ENCODE measurements at places on chromosomes 3 and 15.
A peak's percentile ranks its signal among the peaks of the same experiment; 100 is the strongest.

DNA sequence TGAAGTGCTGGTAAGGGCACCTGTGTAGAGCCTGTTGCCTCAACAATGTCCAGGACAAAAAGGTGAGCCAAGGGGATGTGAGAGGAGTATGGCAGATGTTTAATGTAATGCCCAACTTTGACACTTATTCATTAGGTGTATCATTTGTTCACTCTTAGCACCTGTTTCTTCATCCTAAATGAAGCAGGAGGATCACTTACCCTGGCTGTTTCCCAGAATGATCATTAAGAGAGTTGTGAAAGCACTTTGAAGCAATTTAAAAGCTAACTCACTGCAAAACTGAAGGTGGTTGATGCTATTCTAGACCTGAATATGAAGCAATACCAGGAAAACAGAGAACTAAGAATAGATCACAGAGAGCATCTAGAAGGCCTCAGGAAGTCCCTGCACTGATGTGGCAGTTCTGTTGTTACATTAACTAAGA lies 3.4 kb upstream of the HHLA2 start:
- DNase-seq, result no peak

GRCh38 chr3:133934996-133935842 lies 39.5 kb upstream of the RAB6B start:
- peak; percentile 43 for DNase-seq

DNA sequence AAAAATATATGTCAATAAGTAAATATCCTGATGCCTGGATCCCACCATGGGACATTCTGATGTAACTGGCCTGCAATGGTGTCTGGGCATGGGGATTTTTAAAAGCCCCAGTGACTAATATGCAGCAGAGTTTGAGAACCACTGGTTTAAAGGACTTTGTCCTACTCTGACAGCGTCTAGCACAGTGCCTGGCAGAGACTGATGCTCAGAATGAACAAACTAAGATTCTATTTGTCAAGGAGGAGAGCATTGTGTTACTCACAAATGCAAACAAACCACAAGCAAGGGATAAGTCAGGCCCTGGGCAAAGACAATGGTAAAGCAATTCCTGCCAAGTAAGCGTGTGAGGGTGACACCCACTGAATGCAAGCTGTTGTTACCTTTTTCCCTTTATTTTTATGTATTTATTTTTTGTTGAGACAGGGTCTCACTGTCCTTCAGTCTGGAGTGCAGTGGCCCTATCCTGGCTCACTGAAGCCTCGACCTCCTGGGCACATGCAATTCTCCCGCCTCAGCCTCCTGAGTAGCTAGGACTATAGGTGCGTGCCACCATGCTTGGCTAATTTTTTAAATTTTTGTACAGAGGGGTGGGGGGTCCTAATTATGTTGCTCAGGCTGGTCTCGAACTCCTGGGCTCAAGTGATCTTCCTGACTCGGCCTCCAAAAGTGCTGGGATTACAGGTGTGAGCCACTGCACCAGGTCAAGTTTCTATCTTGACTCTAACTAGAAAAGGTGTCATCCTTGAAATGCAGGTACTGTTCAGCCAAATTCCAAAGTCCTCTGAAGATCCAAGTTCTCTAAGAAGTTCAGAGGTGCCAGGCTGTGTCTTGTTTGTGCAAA lies 909 bp upstream of the GPD1L start:
- no peak for DNase-seq

DNA sequence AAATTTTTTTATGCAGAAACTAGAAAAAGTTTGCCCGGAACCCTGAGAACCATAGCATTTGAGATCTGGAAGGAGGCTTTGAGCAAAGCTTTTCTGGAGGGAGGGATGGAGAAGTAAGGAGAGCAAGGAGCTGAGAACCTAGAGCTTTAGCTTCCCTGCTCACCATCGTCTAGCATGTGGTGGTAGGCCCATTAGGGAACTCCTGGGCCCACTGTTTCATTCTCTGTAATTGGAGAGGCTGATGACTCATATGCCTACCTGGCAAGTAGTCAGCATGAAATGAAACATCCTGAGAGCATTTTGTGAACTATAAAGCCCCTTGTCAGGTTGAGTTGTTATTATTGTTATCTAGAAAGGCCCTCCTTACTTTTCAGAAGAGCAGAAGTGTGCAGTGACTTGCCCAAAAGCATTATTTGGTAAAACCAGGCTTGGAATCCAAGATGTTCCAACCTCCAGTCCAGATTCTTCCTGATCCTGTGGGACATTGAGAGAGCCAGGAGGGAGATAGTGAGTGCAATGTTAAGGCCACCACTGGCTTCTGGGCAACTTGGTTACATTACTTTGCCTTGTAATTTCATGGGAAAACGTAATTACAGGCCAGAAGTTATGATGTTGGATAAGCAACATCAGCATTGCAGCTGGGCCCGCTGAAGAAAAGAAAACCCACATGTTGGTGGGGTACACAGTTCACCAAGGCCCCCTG lies 104.5 kb upstream of the BFSP2 start:
- no peak for DNase-seq

GRCh38 chr15:42375941-42376340 lies 16.6 kb downstream of the CAPN3 start:
- DNase-seq, result no peak

- DNase-seq, result no peak
Measured at GRCh38 chr3:179973931-179974361, 62.8 kb downstream of the PEX5L start.

DNA sequence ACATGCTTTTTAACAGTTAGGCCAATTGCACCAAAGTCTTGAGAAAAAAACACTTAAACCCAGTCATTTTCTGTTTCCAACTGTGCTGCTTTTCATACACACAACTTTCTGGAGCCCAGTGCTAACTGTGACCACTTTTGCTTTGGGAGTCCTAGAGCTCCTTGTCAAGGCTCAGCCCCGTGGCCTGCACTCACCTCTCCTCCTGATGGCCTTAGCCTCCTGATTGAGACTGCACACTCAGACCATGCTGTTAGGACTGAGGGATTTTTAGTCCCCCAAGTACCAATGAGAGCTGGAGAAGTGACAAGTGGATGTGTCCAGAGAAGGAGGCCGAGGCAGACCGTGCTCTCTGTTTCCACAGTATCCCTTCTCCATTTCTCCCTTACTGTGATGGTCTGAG lies 15.2 kb upstream of the RARRES1 start:
- no peak for DNase-seq

DNA sequence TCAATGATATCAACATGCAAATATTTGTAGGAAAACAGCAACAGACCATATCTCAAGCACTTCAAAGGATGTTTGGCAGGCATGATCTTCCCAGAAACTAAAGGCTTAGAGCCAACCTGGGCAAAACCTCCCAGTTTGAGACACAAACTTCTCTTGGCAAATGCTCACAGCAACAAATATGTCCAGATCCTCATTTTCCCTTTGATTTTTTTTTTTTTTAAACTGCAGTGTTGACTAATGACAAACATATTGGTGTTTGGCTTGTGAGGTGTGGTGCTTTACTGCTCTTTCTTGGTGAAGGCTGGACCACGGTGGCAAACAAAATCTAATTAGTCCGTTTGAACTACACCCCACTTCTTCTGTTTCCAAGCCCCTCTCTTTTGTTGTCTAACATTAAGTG lies 87.2 kb downstream of the EBLN2 start:
- DNase-seq, result no peak

- no peak for DNase-seq
Measured at GRCh38 chr3:134864636-134865035, 69.6 kb downstream of the EPHB1 start.

GRCh38 chr3:28076246-28076645 lies 165.2 kb upstream of the CMC1 start:
- no peak for DNase-seq

DNA sequence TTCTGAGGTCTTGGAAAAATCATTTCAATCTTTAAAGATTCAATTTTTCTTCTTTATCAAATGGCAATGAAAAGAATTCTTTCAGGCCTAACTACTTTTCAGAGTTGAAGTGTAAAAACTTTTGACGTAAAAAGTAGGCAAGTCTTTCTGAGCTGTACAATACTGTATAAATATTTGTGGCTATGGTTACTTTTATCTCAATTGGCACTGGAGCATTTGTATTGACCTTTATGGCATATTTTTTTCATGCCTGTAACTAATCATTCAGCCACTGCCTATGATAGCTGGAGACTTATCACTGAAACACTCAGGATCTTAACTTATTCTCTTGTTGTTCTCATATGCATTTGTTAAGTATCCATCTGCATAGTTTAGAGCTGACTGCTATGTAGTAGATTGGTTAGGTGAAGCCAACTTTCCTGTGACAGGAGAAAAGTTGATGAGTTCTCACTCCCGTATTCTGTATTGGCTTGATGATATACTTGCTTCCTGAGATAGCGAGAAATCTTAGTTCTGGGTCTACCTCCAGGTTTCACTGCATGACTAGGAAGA lies 290.4 kb upstream of the TBL1XR1 start:
- no peak for DNase-seq

DNA sequence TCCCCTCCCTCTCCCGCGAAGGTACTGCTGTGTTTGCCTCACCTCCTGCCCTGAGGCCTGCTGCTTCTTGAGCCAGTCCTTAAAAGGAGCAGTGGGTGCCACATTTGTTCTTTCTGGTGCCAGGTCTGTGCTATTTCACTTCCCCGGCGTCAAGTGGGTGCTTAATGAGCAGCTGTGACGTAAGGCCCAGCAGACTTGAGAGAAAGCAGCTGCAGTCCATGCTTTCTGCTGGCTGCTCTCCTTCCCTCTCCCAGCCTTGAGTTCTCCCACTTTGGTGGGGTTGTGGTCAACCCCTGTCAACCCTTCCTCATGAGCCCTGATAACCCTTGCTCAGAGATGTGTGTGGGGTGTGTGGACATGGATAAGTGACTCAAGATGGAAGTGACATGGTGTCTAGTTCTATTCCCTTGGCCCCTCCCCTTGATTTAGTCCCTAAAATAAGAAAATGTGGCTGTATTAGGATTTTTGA lies 6.9 kb downstream of the INAFM2 start:
- peak; percentile 84 for DNase-seq

- DNase-seq, result no peak
Measured at GRCh38 chr3:194481103-194481502, 5.7 kb downstream of the ATP13A3 start.

GRCh38 chr15:25793354-25794050 lies 69.6 kb downstream of the ATP10A start:
- no peak for DNase-seq

DNA sequence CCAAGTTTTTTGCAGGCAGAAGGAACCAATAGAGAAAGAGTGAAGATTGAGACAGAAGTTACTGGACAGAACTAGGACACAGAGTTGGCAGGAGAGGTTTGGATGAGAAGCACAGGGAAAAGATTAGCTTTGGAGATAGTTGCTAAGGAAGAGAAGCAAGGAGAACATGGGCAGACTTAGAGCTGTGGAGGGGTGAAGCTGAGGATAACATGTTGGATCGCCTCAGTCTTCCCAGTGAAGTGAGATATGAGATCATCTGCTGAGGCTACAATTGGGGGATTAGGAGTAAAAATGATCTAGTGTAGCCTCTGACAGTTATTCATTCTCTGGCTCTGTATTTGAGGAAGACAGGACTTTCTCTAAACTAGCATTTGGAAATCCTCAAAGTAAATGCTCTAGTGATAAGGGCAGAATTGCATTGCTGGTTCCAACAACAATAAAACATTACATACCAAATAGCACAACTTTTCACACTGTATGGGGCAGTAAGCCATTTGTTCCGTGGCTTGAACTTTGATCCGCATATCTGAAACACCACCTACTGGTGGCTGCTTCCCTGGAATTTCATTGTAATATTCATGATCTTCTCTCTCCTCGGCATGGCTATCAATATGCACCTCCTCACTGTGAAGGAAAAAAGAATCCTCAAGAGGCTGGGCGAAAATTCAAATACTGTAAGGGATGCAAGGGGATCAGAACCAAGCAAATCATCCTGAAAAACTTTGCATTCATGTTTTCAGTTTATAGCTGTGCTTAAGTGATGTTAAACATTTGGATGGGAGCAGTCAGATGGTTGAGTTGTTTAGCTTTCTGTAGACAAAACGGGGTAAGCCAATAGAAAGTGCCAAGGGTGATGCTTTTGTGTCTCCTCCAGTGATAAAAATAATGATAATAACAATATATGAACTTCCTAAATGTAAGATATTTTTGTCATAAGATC lies 22.2 kb upstream of the EID1 start:
- DNase-seq, result no peak

GRCh38 chr3:157175691-157176507 lies 16.0 kb upstream of the CCNL1 start:
- DNase-seq, result no peak

DNA sequence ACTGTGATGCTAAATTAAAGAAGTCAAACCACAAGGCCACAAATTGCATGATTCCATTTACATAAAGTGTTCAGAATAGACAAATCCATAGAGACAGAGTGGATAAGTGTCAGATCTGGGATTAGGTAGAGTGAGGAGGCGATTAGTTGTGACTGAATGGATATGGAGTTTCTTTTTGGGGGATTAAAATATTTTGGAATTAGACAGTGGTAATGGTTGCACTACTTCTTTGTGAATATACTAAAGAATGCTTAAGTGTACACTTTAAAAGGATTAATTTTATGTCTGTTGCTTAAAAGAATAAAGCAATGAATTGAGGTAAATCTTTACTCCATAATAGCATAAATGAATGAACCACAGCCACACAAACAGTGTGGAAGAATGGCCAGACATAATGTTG lies 175.5 kb upstream of the CADM2 start:
- no peak for DNase-seq

DNA sequence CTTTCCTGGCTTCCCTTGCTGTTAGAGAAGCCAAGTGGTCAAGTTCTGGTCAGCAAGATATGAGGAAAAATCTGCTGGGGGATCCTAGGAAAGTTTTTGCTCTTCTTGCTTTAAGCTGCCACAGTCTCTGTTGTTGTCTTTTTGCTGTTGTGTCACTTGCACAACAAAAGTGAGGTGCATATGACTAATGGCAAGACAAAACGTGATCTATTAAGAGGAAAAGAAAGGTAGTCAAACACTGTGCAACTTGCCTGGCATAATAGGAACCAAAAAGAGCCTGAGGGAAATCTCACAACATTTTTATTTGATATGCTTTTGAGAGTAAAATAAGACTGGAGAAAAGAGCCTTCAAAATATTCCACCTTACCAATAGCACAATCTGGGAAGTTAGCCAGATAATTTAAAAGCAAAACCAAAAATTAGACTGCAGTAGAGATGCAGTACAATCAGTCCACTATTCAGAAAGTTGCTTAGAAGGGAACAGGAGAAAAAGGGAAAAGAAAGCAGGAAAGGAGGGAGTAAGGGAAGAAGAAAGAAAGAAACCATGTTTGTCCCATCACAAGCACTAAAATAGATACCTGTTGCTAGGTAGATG lies 110.0 kb upstream of the SLC4A7 start:
- no peak for DNase-seq

DNA sequence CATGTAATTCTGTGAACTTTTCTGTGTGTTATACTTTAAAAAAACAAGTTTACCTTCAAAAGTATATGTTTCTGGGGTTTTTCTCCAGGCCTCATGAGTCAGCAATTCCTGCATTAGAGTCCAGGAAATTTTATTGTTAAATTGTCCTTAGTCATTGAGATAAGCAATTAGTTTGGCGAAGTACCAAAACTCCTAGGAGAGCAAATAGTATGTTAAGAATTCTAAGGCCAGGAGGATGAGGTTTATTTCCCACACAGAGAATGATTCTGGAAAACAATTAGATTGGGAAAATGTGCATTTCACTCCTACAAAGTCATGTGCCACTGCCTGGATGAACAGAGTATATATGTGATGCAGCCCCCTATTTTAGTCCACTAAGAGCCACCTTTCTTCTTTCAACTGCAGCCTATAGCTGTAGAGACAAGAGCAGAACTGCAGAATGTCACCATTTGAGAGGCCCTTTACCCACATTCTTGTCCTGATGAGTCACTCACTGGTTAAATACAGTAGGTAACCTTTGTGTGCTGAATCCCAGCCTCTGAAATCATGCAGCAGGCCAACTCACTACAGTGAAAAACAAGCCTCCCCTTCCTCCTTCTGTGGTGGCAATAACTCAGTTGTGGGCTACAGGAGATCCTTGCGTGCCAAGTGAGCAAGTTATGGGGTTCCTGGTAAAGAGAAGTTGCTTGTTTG lies 452.8 kb upstream of the THBS1 start:
- DNase-seq, result no peak

Data from ascending aorta (tissue), 2 donors.